Omental fat pad (tissue), 4 donors: ENCODE measurements at places on chromosomes 4 and X.

- no peak for DNase-seq
Measured at GRCh38 chrX:1138476-1139184, 73.8 kb downstream of the CRLF2 start.

- no peak for DNase-seq
Measured at GRCh38 chr4:134216411-134216810, 14.8 kb upstream of the PABPC4L start.

DNA sequence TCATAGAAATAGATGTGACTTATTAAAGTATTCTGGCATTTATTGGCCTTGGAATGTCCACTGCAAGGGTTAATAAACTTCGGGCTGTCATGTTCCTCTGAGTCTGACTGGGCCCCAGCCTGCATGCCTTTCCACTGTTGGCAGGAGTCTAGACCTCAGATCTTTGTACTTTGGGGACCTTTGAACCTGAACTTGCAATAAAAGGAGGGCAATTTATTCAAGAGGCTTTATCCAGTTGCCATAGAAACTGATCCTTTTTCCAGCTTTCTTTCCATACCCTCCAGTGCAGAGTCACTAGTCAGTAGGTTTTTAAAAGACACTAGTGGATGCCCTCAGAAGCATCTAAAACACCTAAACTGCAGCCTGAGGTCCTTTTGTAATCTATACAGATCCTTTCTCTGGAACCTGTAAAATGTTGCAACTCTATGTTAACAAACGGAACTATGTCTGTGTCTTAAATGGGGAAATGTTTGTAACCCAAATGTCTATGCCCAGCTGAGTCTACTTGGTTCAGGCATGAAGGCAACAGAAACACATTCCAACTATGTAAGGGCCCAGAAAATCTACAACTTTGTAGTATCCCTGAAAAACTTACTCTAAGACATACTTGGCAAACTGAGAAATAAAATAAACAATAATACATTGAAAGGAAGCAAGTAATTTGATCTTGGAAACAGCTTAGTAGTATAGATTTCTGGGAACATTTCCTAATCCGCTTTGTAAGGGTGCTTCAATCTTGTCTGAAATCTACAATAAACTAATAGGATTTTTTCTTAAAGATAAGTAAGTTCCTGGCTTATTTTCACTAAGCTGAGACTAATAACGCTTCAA lies 41.5 kb downstream of the SOWAHB start:
- no peak for DNase-seq

DNA sequence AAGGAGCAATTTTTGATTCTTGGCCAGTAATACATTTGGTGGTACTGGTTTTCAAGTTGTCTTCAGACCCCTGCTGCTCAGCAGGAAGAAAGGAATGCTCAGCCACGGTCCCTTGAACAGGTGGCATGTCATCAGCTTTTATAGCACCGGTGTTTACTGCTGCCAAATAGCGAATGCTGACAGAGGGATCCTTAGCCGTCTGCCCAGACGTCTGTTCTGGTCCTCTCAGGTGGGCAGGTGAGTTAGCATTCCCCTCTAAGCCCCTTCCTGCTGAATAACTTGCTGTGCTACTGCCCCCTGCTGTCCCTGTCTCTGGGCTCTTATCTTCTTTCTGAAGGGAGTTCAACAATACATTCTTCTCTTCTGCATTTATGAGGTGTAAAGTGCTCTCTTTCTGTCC lies 28.4 kb downstream of the BOD1L1 start:
- DNase-seq, result no peak

DNA sequence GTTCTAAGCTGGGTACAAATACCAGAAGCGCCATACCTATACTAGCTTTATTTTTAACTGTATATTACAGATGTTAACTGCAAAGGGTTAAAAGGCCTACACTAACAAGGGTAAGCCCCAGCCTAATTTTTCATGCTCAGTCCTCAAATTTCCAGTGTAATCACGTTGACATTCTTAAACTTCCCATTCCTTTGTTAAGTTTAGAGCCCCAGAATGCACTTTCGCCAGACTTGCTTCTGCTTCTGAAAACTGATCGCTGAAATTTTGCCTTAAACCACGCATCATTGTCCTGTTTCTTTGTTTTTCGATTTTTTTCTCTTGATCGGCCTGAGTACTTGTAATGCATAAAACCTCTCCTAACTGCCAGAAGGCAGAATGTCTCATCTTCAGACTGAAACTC lies 2141.9 kb upstream of the AGA start:
- no peak for DNase-seq

DNA sequence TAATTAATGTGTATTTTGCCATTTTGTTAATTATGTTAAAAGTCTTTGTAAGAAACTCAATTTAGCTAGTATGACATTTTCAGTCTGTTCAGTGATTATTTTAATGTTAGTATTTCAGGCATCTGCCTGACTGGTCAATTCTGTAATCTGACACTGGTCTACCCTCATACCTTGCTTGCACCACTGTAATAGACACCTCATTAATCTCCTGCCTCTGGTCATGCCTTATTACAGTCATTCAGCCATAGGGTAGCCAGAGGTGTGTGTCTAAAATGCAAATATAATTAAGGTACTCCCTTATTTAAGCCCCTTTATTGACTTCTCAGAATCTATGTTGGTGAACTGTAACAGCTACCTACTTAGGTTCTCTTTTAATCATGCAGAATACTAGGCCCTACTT lies 861.1 kb upstream of the IGFBP7 start:
- DNase-seq, result no peak

GRCh38 chrX:15356444-15356843 lies 21.1 kb upstream of the PIGA start:
- DNase-seq, result no peak

DNA sequence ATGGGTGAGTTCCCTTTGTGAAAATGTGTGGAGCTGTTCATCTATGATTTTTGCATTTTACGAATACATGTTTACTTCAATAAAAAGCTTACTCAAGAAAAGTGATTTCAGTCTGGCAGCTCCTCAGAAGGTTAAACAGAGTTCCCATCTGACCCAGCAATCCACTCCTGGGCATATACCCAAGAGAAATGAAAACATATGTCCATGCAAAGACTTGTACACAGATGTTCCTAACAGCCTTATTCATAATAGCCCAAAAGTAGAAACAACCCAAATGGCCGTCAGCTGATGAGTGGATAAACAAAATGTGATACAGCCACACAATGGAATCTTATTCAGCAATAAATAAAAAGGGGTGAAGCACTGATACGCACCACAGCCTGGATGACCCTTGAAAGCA lies 20.8 kb downstream of the CLCN4 start:
- DNase-seq, result no peak

- DNase-seq, result no peak
Measured at GRCh38 chrX:154515090-154515965, 704 bp downstream of the FAM3A start.

DNA sequence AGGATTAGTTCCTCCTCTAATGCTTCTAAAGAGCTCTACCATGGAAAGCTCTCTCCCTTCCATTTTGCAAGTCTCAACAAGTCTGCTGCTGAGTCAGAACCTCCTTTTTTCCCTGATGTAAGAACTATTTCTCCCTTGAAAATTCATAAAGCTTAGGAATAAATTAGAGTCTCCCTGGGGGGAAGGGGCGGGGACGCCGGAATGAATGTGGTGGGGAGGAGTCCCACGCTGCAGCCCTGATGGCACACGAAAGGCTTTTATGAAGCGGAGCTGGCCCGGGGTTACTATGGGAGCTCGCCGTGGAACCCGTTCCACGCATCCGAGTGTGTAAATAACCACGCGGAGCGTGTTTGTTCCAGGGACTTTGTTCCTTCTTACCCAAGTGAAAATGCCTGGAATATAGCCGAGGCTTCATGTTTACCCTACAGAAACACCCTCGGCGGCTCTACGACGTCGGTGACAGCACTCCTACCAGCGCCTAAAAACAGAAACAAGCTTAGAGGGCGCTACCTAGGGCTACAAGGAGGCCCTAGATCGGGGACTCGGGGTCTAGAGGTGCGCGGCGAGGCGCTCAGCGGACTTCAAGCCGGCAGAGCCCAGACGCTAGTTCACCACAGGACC lies 923 bp upstream of the CPEB2 start:
- DNase-seq, result peak; percentile 42

DNA sequence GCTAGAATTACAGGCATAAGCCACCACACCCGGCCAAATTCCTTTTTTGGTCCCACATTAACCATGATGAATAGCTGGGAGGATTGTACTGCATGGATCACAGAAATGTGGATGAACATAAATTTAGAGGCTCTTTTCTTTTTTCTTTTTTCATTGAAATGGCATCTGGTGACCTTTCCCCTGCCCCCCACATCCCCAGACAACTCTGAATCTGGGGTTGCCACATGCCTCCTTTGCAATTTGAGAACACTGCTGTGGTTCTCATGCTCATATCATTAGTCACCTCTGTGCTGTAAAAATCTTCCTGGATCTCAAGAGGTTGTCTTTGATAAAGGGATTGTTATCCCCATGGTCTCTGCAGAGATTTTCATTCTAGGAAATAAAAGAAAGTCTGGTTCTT lies 22.8 kb upstream of the FMR1NB start:
- DNase-seq, result no peak

- no peak for DNase-seq
Measured at GRCh38 chr4:60938621-60939020, 261.5 kb upstream of the ADGRL3 start.

DNA sequence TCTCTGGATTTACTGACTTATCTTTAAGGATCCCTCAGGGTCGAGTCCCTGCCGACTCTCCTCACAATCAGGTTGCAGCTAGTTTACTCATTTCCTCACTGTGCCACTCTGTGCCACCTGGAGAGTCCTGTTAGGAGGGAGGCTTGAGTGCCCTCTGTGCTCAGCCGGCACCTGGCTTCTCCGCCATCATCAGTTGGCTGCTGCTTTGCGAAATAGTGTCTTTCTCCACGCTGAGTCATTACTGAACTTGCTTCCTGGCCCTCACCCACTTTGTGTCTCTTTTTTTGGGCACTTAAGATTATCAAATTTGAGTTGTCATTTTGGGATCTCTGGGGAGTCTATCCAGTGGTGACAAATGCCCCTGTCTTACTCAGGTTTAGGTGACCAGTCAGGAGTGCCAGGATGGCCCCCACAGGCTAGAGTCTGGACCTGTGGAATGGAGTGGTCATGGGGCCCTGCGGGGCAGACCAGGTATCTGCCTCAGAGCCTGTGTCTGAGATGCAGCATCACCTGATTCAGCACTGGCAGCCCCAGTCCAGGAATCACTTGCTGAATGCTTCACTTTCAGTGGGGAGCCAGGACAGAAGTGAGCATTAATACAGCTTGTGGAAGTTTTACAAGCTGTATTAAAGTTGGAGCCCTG lies 37.7 kb downstream of the JADE1 start:
- DNase-seq, result no peak

GRCh38 chr4:119657111-119657611 lies 28.6 kb upstream of the PDE5A start:
- DNase-seq, result no peak

GRCh38 chr4:82063017-82063416 lies 310.8 kb downstream of the HNRNPD start:
- DNase-seq, result no peak

DNA sequence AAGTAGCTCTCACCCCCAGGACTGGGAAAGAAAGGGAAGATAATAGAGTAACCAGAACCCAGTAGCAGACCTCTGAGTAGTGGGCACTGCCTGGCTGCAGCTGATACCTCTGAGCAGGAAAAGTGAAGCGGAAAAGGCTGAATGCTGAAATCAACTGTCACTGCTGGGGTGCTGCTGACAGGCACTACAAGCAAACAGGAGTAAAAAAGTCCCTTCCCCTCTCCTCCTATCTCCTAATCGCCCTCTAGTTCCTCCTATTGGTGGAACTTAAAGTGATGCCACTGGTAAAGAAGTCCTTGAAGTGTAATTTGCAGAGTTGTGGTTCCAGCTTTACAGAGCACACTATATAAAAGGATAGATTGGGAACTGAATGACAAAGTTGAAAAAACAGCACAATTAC lies 32.8 kb upstream of the GLRB start:
- no peak for DNase-seq

GRCh38 chr4:18110099-18110498 lies 88.5 kb upstream of the LCORL start:
- DNase-seq, result no peak

DNA sequence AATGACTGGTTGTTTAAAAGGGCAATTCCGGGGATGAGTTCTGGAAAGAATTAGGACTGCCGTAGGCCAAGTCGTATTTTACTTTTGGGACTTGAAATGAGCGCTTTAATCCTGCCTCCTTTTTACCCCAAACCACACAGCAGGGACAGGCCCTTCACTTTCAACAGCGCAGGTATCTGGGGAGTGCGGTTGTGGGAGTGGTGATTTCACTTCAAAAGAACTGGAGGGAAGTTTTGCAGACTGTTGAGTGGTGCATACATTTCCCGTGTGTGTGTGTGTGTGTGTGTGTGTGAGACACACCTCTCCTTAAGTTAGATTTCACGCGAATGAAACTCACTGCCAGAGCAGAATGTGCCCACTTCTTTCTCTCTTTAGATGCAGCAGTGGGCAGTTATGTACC lies 2.8 kb downstream of the NHS start:
- DNase-seq, result no peak

- no peak for DNase-seq
Measured at GRCh38 chrX:45758738-45759397, 558.2 kb upstream of the DIPK2B start.

GRCh38 chr4:156146571-156146970 lies 192.9 kb upstream of the CTSO start:
- no peak for DNase-seq

DNA sequence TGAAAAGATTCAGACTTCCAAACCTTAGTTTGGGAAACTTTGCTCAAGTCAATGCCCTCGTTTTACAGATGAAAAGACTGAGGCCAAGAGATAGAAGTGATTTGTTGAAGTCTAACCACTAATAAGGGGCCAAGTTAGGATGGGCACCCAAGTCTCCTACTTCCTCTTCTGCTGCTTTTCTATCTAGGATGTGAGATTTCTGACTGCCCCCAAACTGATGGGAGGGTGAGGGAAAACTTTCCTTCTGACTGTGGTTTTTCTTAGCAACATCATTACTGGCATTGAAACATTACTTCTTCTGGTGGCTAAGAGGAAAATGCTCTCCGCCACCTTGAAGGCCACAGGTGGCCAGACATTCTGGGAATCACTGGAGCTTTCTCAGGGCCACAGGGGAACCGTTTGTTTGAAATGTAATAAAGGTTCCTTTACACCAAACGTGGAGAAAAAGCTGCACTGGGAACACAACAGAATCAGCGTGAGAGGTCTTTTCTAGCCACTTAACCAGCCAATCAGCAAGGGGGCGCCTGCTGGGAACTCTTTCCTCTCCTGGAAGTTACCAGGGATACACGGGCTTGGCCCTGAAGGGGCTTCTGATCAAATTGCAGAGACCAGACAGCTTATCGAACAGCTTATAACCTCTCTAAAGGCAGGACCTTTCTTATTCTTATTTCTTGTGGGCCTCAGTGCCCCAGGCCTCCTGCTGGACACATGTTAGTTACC lies 115.9 kb upstream of the TEX13D start:
- no peak for DNase-seq

- DNase-seq, result no peak
Measured at GRCh38 chrX:130555341-130555740, 153.6 kb downstream of the RBMX2 start.

GRCh38 chr4:42855779-42856178 lies 36.7 kb upstream of the GRXCR1 start:
- DNase-seq, result no peak

- no peak for DNase-seq
Measured at GRCh38 chr4:39631700-39632079, 7.0 kb downstream of the SMIM14 start.
